Right cardiac atrium (tissue), 5 donors: ENCODE measurements at places on chromosomes 12 and 14. TPM values are rescaled to one million over a fixed set of nuclear protein-coding genes. Genes with fewer than 3 reads are reported as not detected.

TARBP2 gene
- 12.8 TPM for polyA plus RNA-seq

TSHR gene
- 0.07 TPM for polyA plus RNA-seq

TAS2R13 gene
- 0.25 TPM for polyA plus RNA-seq

DYRK2 gene
- 15.1 TPM for polyA plus RNA-seq

GPR132 gene
- 0.32 TPM for polyA plus RNA-seq

CCDC177 gene
- not detected for polyA plus RNA-seq

TMEM132C gene
- 4.9 TPM for polyA plus RNA-seq

LRRC43 gene
- polyA plus RNA-seq: 2.3 TPM
